ENCODE measurements at places on chromosomes 12 and 14.

DNA sequence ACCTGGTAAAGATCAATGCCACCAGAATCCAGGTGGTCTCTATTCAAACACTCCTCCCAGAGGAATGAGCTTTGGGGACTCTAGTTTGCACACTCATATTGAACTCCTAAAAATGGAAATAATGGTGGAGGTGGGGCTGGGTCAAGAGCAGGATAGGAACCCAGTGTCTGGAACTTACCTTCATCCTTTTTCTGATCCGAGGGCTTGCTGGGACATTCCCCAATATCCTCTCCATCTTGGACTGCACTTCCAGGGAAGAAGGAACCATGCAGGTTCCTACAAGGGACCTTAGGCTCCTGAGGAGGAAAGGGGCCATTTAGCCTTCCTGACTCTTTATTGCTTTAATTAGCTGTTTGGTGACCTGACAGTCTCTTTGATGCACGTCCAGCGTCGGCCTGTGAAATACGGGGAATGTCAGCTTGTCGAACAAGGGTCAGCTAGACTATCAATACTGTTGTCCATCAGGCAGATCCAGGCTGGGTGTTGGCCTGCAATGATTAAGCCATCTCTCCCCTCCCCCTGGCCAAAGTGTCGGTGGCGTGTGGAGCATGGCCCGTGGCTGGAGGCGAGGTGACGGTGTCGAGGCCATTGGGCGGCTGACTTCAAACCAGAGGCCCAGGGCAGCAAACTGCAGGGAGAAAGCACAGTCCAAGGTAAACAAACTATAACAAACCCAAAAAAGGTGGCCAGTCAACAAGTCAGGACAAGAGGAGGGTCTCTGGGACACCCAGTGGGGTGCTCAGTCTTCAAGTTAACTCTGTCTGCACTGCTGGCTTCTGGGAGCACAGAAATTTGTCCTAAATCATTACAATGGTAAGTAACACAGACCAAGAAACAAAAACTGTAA lies 405.2 kb upstream of the TBX3 start:
- no peak for DNase-seq

DNA sequence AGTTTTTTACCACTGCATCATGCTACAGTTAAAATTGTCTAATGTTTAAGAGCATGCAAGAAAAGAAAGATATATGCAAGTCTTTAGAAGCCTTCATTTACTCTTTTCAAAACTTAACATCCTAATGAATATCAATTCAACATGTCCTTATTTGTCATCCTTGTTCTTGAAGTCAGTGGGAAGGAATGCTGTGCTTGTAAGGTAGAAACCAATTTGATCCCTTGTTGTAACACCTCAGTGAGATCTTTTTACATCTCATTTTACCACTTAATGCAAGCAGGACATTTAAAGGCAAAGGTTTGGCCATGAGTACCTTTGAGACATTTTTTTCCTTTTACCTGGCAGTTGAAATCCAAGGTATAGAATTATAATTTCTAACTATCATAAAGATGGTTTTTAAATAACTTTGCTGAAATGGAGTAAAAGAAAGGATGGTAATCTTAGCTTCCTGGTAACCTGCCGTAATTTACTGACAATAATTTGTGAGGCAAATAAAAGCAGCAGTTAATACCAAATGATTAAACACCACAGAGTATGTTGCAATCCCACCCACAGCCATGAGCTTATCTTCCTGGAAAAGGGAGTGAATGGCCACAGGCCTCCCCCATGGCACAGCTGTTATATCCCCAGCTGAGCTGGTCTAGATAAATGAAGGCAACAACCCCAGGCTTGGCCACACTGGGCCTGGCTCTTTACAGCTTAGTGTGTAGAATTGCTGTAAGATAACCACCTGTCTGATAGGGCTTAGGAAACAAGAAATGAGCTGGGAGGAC lies 33.2 kb upstream of the STRN3 start:
- no peak for DNase-seq

- DNase-seq = no peak
Measured at GRCh38 chr12:125175576-125175975, 110.3 kb downstream of the AACS start.

DNA sequence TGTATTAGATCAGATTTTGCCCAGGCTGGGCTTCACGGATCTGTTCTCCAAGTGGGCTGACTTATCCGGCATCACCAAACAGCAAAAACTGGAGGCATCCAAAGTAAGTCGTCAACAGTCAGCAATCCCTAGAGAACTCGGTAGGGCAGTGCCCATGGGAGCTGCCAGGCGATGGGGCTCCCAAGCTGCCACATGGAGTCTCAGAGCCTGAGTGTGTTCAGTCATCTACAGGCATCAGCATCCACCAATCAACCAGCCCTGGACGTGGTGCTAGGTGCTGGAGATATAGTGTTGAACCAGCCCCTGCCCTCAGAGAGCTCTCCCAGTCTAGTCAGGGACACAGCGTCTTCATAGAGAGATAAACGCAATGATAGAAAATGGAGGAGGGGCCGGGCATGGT lies 6.9 kb downstream of the SERPINA4 start:
- DNase-seq = no peak

DNA sequence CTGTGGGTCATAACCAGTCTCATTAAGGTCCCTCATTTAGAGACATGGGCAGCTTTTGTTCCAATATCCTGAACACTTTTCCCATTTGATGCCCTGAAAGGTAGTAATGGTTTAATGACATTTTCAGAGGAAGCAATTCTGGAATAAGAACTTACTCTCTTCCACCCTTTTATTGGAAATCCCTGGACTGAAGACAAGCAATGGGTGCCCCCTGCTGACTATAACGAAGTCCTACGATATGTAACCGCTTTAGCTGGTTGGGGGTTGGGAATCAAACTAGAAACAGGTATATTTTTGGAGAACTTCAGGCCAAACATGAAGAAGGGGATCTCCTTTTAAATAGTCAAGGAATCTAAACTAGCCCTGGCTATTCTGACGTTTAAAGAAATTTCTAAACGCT lies 20.5 kb downstream of the SARNP start:
- peak; percentile 33 for DNase-seq

- no peak for DNase-seq
Measured at GRCh38 chr14:95500772-95501401, 15.6 kb downstream of the SYNE3 start.

DNA sequence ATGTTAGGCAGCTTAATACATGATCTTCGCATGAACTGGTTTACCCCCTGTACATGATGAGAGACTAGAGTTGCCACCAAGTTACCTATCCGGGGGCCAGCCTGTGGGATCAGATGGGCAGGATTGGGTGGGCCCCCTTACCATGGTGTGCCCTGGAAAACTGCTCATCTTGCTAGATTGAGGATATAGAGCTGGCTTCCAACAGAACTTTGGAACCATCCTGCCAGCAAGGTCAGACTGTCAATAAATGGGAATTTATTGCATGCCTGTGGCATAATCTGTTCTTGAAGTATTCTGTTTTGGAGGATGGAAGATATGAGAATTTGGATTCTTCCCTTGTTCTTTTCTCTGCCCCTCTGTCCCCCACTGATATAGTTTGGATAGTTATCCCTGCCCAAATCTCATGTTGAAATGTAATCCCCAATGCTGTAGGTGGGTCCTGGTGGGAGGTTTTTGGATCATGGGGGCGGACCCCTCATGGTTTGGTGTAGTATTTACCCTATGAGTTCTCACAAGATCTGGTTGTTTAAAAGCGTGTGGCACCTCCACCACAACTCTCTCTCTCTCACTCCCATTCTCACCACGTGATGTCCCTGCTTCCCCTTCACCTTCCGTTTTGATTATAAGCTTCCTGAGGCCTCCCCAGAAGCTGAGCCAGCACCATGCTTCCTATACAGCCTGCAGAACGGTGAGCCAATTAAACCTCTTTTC lies 3.7 kb upstream of the TM9SF1 start:
- no peak for DNase-seq

- no peak for DNase-seq
Measured at GRCh38 chr12:115606040-115606439, 671.5 kb downstream of the MED13L start.

DNA sequence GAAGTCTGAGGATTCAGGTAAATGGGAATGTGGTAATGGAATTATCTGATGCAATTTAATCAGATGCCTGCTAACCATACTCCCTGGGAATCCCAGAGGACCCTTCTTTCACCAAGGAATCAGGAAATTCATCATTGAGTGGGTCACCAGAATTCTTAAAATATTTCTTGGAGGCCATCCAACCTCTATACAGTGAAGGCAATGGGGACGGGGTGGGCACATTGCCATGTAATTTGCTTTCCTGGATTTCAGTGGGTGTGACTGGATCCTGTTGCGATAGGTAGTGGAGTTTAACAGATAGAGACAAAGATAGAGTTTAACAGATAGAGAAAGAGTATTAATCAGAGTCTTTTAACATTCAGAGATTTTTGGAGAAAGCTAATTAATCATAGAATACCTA lies 394.4 kb downstream of the DAD1 start:
- no peak for DNase-seq

GRCh38 chr12:32843528-32844095 lies 53.0 kb downstream of the PKP2 start:
- DNase-seq = no peak

GRCh38 chr12:106054049-106054448 lies 84.7 kb downstream of the NUAK1 start:
- DNase-seq = no peak

DNA sequence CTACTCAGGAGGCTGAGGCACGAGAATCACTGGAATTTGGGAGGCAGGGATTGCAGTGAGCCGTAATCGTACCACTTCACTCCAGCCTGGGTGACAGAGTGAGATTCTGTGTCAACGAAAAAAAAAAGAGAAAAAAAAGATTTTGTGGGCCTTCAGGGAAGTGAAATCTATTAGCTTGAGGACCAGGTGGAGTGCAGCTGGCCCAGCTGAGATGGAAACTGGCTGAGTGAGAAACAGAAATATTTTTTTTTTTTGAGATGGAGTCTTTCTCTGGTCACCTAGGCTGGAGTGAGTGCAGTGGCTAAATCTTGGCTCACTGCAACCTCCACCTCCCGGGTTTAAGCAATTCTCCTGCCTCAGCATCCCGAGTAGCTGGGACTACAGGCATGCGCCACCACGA lies 2.3 kb upstream of the CLEC4C start:
- DNase-seq = no peak

GRCh38 chr14:91568626-91569025 lies 58.5 kb upstream of the PPP4R3A start:
- DNase-seq = no peak

DNA sequence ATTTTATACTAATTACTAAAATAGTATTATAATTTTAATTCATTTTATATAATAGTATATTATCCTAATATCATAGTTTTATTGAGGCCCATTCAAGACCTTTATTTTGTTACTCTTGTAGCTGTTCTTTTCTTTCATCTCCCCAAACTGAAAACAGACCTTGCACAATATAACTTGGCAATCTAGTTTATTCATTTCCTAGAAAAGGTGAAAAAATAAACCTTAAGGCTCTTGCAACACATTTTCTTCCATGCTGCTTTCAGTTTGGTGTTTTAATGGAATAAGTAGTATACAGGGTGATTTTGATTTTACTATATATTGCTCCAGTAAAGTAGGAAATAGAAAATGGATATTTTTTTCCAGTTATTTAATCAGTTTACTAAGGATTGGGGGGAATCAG lies 174.0 kb downstream of the SLC2A13 start:
- DNase-seq = no peak

DNA sequence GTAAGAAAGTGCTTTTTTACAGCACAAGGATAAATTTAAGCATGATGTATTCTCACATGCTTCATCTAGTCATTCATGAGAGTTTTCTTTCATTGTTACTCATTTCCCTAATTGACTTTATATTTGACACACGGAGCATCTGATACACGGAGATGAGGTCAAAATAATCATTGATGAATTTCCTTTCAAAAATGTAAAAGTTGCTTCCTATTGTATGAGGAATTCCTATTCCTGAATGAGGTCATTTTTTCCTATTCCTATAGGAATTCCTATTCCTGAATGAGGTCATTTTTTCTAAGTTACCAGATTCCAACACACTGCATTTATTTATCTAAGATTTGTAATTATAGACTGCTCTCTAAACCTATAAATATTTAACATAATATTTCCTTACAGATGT lies 316.7 kb upstream of the KITLG start:
- DNase-seq = no peak

DNA sequence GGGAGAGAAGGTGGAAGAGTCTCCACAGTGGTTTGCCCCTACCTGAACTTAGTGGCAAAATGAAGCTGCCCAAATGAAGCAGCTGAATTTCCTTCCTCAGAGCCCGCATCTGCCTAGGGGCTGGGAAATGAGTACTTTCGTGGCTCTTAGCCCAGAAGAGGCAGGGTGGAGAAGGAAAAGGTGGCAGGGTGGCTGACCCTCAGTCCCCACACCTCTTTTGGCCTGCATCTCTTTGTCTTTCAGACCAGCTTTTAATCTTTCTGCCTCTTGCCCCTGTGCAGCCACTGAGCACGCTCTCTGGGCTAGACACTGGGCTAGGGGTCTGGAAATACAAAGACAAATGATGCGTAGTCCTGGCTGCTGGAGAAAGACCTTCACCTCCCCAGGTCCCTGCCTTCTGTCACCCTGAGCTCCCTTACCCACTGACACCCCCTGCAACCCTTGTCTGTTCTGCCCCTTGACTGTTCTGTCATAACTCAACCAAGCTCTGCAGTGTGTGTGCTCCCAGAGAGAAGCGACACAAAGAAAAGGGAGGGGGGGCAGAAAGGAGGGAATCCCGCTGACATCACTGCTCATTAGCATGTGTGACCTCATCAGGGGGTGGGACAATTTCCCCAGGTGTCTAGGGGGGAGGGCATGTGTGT lies 371 bp upstream of the REM2 start:
- peak; percentile 22 for DNase-seq

GRCh38 chr14:52012635-52013034 lies 23.3 kb downstream of the RTRAF start:
- DNase-seq = no peak

- DNase-seq = no peak
Measured at GRCh38 chr14:56378475-56378877, 201.1 kb upstream of the TMEM260 start.

DNA sequence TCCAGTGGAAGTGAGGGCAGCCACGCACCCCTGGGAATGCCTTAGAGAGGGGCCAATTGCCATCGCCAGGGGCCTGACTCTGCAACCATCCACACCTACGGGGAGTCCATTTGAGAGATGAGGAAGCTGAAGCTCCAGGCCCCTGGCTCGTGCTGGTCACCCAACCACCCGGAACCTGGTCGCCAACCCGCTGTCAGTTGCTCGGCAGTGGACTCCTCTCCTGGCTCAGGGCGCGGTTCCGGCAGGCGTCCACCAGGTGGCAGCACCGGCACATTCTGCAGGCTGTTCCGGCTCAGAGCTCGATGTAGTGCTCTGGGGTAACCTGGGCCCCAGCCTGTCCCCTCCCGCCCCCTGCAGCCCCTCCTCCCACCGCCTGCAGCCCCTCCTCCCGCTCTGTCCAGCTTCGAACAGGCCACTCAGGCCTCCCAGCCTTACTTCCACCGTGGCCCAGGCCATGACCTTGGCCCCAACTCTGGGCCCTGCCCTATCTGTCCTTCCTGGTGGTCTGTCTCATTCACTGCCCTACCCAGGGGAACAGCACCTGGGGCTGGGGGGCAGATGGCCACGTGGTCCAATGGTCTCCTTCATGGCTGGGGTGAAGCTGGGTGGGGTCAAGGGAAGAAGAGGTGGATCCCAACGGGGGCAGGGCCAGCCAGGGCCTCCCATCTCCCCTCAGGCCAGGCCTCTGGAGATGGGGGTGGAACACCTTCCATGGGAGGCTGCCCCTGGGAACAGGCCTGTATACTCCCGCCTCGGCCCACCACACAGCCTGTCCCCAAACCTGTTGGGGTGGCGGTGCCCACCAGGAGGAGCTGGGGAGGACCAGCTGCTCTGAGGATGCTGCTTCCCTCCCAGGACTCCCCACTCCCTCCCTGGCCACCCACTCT lies 15.7 kb downstream of the SIVA1 start:
- DNase-seq = no peak

All from DMS153 (cell line).